Activated naive CD4-positive, alpha-beta T cell treated with anti-CD3 and anti-CD28 coated beads for 36 hours (primary cell): ENCODE measurements at places on chromosomes 2 and 18. TPM values are rescaled to one million over a fixed set of nuclear protein-coding genes. Genes with fewer than 3 reads are reported as not detected.

Gene IL18R1
- total RNA-seq: 18.4 TPM

Gene OR6B2
- total RNA-seq: not detected

Gene FSHR
- not detected for total RNA-seq

Gene CSRNP3
- not detected for total RNA-seq

Gene FBXO41
- total RNA-seq: 11.8 TPM

Gene LDAH
- 31.1 TPM for total RNA-seq

Gene TFCP2L1
- total RNA-seq: 0.12 TPM

Gene IL37
- not detected for total RNA-seq

Gene KLHL41
- total RNA-seq: not detected

Gene ACTG2
- total RNA-seq: not detected

Gene CD207
- total RNA-seq: not detected

Gene ARHGEF33
- not detected for total RNA-seq

Gene PCARE
- not detected for total RNA-seq

Gene TMEM178A
- total RNA-seq: 0.55 TPM

Gene FARSB
- 46.8 TPM for total RNA-seq

Gene NLRC4
- not detected for total RNA-seq

- H3K27me3 ChIP-seq: no peaks in the 10 kb centered on the region
- H3K4me1 ChIP-seq: peaks cover 25% of the 10 kb centered on the region
- no peaks in the 10 kb centered on the region for H3K36me3 ChIP-seq
- no peak overlapping the region for H3K4me3 ChIP-seq
- DNase-seq: no peak
Observed at GRCh38 chr2:37564356-37564755, 107.1 kb downstream of the CDC42EP3 start.

GRCh38 chr2:144939590-144939989 is 419.7 kb upstream of the ZEB2 start:
- no peaks in the 10 kb centered on the region for H3K36me3 ChIP-seq
- no peak for DNase-seq
- no peak overlapping the region for H3K27ac ChIP-seq
- no peak overlapping the region for H3K4me3 ChIP-seq

DNA sequence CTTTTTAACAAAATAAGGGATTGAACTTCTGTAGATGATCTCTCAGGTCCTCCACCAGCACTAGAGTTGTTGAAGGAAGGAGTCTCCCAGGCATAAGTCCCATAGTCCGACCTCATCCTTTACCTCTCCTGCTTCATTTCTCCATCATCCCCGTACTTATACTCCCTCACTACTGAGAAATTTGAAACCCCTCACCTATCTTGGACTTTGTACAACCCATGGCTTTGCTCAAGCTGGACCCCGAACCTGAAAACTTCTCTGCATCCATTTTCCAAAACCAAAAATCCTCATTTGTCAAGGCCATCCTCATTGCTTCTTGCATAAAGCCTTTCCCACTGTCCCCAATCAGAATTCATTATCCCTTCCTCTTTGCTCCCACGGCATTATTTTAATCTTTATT is 482 bp upstream of the NHEJ1 start:
- H3K36me3 ChIP-seq: peaks cover 4% of the 10 kb centered on the region
- no peak overlapping the region for H3K27ac ChIP-seq
- H3K4me1 ChIP-seq: peaks cover 13% of the 10 kb centered on the region

- no peak for DNase-seq
- H3K36me3 ChIP-seq: no peaks in the 10 kb centered on the region
- no peak overlapping the region for H3K27ac ChIP-seq
- no peaks in the 10 kb centered on the region for H3K27me3 ChIP-seq
- H3K4me3 ChIP-seq: no peak overlapping the region
Observed at GRCh38 chr2:23418461-23418911, 33.5 kb downstream of the KLHL29 start.

DNA sequence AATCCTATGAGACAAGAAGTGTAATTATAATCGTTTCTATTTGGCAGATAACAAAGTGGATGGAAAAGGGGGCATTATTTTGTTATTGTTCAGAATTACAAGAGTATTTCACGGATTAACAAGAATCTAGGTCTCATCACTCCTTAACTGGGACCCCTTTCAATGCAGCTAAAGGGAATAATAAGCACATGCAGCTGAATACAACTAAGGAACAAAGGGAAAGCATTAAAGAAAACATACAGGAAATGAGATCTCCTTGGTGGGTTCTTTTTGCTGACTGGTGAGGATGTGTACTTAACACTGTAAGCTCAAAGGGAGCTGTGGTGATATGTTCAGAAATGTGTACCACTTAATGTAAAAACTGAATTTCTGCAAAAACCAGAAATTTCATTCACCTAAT is 140.5 kb upstream of the WDSUB1 start:
- H3K27ac ChIP-seq: no peak overlapping the region
- no peaks in the 10 kb centered on the region for H3K27me3 ChIP-seq
- no peaks in the 10 kb centered on the region for H3K4me1 ChIP-seq
- H3K36me3 ChIP-seq: peaks cover 7% of the 10 kb centered on the region
- DNase-seq: no peak
- no peak overlapping the region for H3K4me3 ChIP-seq

GRCh38 chr2:238895891-238896600 is 48.2 kb downstream of the TWIST2 start:
- DNase-seq: no peak
- no peaks in the 10 kb centered on the region for H3K4me1 ChIP-seq
- H3K27ac ChIP-seq: no peak overlapping the region
- peaks cover 4% of the 10 kb centered on the region for H3K27me3 ChIP-seq
- H3K4me3 ChIP-seq: no peak overlapping the region

DNA sequence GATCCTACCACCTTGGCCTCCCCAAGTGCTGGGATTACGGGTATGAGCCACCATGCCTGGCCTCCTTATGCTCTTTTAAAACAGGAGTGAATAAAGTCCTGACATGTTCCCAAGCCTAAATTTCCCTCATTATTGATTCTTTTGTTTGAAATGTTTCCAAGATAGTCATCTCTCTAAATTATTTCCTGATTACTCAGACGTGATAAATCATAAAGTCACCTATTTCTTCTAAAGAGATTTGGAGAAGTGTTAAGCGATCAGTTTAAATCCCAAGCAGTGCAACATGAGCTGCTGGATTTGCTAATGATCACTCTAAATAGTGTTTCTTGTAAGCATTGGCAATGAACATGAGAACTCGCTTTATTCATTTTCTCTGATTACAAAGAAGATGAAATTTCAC is 51.8 kb downstream of the PMAIP1 start:
- H3K4me3 ChIP-seq: no peak overlapping the region
- H3K4me1 ChIP-seq: peaks cover 20% of the 10 kb centered on the region
- no peaks in the 10 kb centered on the region for H3K36me3 ChIP-seq
- no peaks in the 10 kb centered on the region for H3K27me3 ChIP-seq
- DNase-seq: no peak
- no peak overlapping the region for H3K27ac ChIP-seq

DNA sequence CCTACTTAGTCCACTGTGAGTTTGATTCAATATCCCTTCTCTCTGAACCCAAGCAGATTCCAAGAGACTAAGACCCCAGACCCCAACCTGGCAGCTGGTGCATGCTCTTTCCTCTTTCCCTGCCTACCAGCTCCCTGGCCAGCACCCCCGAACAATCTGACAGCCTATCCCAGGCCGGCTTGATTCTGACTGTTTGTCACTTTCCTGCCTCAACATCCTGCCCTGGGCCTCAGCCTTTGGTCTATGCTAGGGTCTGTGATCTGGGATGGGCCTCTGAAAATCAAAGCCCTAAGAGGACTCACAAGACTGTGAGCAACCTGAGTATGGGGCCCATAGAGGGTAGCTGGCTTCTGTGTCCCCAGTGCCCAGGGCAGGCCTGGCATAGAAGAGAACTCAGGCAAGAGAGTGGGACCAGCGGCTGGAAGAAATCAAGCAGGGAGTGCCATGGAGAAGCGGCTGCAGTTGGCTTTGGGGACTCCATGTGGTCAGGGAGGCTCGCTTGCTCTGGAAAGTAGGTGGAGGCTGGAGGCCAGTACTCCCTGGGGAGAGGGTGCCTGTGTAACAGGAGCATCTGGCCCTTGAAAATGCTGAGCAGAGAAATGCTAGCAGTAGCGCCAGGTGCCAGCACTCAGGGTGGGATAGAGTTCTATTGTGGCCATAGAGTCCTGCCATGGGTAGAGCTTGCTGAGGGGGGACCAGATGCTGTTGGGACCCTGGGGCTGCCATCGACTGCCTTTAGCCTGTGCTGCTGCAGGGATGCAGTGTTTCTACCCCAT is 343.9 kb downstream of the DYSF start:
- DNase-seq: no peak
- H3K4me3 ChIP-seq: no peak overlapping the region
- H3K4me1 ChIP-seq: no peaks in the 10 kb centered on the region
- H3K36me3 ChIP-seq: no peaks in the 10 kb centered on the region
- no peak overlapping the region for H3K27ac ChIP-seq

- H3K27me3 ChIP-seq: no peaks in the 10 kb centered on the region
- peaks cover 8% of the 10 kb centered on the region for H3K4me1 ChIP-seq
- no peak for DNase-seq
- H3K36me3 ChIP-seq: no peaks in the 10 kb centered on the region
- H3K4me3 ChIP-seq: no peak overlapping the region
- H3K27ac ChIP-seq: no peak overlapping the region
Observed at GRCh38 chr2:232896720-232897597, 26.9 kb downstream of the SNORC start.

DNA sequence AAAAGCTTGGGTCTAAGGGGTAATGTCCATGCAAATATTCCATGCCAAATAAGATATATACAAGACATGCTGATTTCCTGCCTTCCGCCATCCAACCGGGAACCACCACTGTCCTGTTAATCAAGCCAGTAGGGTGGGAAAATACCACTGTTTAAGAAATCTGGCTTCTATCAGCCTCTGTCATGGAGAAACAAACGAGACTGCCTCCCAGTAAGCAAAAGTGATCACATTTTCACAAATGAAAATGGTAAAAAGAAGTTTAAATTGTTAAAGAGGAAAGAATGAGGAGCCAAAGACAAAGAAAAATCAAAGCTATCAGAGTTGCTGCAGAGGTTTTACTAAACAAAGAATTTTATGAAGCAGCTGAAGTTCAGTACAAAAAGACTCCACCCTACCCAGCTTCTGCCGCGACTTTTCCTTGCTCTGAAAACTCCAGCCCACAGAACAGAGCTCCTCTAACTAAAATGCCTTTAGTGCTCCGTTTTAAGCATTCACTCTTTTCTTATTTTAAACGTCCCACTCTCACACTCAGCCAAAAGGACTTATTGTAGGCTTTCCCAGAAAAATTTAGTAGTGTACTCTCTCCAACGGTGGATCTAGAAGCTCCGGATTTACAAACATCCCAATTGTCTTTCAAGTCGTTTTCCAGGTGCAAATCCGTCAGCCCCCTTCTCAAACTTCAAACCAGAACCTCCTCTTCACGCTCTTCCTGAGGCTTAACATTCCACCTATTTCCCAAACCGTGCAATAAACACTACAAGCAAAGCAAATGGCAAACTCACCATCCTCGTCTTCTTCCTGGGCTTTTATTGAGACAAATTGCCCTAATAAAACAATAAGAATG is 613 bp downstream of the COL5A2 start:
- H3K4me1 ChIP-seq: peaks cover 15% of the 10 kb centered on the region
- DNase-seq: no peak
- no peaks in the 10 kb centered on the region for H3K36me3 ChIP-seq
- H3K4me3 ChIP-seq: peak overlapping the region; percentile 20
- H3K27me3 ChIP-seq: peaks cover 13% of the 10 kb centered on the region
- no peak overlapping the region for H3K27ac ChIP-seq

GRCh38 chr2:140295767-140296166 is 1515.6 kb upstream of the NXPH2 start:
- H3K4me1 ChIP-seq: no peaks in the 10 kb centered on the region
- DNase-seq: no peak
- H3K36me3 ChIP-seq: no peaks in the 10 kb centered on the region

GRCh38 chr2:118638453-118638852 is 209.0 kb downstream of the EN1 start:
- no peaks in the 10 kb centered on the region for H3K4me1 ChIP-seq
- peaks cover 7% of the 10 kb centered on the region for H3K27me3 ChIP-seq
- no peak overlapping the region for H3K27ac ChIP-seq
- H3K36me3 ChIP-seq: no peaks in the 10 kb centered on the region

DNA sequence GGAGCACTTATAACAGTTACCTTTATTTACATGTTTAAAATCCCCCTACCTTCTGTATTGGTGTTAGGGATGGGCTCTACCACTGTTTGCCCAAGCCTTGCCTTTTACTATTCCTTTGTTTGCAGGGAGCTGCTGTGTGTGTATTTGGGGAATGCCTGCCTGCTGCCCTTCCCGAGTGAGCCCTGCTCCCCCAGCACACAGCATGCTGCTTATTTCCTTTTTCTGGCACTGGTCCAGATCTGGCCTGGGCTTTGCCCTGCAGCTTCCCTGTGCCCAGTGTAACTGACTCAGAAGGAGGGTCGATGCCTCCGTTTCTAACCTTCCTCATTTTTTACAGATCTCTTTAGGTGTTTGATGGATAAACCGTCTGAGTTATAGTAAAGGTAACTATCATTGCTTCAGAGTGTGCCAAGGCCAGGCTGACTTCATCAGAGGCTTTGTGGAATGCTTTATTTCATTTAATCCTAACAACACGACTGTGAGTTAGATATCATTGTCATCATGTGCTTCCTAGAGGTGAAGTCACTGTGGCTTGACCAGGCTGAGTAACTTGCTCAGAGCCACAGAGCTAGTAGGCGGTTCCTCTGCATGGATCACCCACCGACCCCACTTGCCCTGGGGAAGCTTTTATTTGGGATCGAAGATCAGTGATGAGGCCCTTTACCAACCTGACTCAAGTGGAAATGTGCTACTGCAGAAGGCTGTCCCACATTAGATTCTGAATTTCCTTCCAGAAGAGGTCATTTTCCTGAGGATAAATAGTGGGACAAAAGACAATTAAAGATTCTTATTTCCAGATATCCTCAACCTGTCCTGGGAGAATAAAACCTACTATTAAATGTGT is 238.8 kb downstream of the ZNF407 start:
- no peak overlapping the region for H3K27ac ChIP-seq
- H3K27me3 ChIP-seq: no peaks in the 10 kb centered on the region
- peaks cover 27% of the 10 kb centered on the region for H3K4me1 ChIP-seq
- peaks cover 15% of the 10 kb centered on the region for H3K36me3 ChIP-seq
- DNase-seq: no peak

DNA sequence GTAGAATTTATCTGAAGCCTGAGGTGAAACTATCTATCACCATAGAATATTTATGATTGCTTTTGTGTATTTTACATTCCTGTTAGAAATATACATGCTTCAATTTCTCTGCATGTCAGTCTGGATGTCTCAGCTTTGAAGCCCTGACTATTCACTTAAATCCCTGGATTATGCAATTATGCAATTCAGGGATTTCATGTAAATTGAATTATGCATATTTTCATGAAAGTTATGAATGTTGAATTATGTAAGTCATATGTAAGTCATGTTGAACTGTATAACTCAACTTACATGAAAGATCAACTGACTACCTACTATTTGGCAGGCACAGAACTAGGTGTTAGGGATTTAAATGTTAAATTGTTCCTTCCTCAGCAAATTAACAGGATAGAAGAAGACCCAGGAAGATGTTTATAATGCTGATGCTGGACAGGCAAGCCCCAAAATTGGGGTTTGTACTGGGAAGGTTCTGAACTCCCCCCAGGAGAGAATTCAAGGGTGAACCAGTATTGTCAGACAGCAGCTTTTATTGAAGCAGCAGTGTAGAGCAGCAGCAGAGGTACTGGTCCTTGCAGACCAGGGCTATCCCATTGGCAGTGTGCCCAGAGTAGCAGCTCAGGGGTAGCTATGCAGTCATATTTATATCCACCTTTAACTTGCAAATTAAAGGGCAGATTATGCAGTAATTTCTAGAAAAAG is 236.5 kb downstream of the ZNF804A start:
- no peak for DNase-seq
- H3K4me1 ChIP-seq: no peaks in the 10 kb centered on the region
- no peak overlapping the region for H3K27ac ChIP-seq
- H3K27me3 ChIP-seq: no peaks in the 10 kb centered on the region

- no peak overlapping the region for H3K4me3 ChIP-seq
- H3K27ac ChIP-seq: no peak overlapping the region
- DNase-seq: peak; percentile 53
- peaks cover 4% of the 10 kb centered on the region for H3K27me3 ChIP-seq
- peaks cover 2% of the 10 kb centered on the region for H3K36me3 ChIP-seq
Observed at GRCh38 chr2:9975805-9976447, 24.4 kb downstream of the GRHL1 start.
